Activated CD4-positive, alpha-beta T cell treated with anti-CD3 and anti-CD28 coated beads for 36 hours (primary cell): ENCODE measurements at places on chromosomes 4 and X.

- no peak overlapping the region for H3K27ac ChIP-seq
- H3K27me3 ChIP-seq: no peaks in the 10 kb centered on the region
- H3K4me3 ChIP-seq: no peak overlapping the region
- DNase-seq: no peak
These were observed 7.3 kb upstream of the MPC1L start for GRCh38 chrX:40615976-40616375.

- no peak overlapping the region for H3K27ac ChIP-seq
- no peaks in the 10 kb centered on the region for H3K27me3 ChIP-seq
- H3K36me3 ChIP-seq: no peaks in the 10 kb centered on the region
These were observed 62.3 kb downstream of the RTL9 start for GRCh38 chrX:110420771-110421499.

DNA sequence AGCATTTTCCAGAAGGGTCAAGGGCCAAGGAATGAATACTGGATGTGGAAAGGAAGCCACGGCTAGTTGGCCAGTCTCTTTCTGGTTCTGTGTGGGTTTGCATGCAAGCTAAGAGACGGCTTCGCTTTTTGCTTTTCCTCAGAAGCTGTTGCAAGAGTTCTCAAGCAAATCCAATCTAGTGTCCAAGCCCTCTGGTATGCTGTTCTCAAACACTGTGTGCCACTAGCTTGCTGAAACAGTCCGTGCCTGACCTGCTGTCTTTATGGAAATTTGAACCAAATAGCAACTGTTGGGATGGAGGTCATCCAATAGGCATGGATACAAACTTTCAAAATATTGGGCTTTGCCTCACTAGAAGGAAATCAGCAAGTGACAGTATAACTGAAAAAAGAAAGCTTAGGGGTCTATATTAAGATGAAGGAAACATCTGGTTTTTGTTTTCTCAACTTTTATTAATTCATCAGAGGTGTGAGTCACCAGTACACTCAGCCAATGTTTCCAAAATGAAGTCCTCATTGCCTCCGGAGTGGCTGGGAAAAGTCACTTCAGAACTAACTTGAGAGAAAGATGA is 70.5 kb downstream of the SLC9A6 start:
- no peaks in the 10 kb centered on the region for H3K36me3 ChIP-seq
- no peak overlapping the region for H3K4me3 ChIP-seq
- DNase-seq: no peak
- H3K4me1 ChIP-seq: peaks cover 12% of the 10 kb centered on the region
- H3K27me3 ChIP-seq: no peaks in the 10 kb centered on the region

DNA sequence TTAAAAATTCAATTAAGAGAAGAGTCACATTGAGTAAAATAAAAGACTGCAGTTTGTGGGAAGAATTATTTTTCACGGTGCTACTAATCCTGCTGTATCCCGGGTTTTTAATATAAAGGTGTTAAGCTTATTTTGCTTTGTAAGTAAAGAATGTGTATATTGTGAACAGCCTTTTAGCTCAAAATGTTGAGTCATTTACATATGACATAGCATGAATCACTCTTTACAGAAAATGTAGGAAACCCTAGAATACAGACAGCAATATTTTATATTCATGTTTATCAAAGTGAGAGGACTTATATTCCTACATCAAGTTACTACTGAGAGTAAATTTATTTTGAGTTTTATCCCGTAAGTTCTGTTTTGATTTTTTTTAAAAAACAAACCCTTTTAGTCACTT is 39.7 kb downstream of the IRS4 start:
- DNase-seq: no peak
- H3K27me3 ChIP-seq: no peaks in the 10 kb centered on the region
- no peaks in the 10 kb centered on the region for H3K4me1 ChIP-seq
- H3K27ac ChIP-seq: no peak overlapping the region
- no peak overlapping the region for H3K4me3 ChIP-seq
- H3K36me3 ChIP-seq: no peaks in the 10 kb centered on the region

DNA sequence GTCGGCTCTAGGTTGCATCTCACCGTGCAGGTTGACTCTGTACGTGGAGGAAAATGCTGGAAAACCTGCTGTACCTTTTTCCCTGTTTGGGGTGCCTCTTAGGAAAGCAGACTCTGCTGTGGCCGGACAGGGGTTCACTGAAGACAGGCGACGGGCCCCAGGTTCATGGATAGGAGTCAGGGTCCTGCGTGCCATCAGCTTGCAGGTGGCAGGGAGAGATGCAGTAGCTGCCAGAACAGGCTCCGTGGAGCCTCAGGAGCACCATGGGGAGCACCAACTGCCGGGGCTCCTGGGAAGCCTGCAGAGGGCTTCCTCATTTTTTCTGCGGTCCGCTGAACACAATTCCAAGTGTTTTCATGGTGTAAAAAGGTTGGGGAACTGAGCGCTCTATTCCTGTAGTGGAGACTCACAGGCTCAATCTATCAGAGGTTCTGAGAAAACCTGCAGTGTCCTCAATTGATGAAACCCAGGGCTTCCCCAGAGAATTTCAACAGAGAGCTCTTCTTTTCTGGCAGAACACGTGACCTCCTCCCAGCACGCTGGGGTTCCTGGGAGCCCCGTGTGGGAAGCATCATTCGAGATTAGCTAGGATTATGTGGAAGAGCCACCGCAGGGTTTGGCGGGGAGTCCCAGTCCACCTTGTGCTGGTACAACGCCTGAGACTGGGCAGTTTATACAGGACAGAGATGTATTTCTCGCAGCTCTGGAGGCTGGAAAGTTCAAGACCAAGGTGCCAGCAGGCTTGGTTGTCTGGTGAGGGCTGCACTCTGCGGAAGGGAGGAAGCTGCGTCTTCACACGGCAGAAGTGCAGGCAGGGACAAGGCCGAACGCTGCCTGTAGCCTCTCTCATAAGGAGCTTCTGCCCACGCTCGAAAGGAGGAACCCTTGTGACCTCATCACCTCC is 1.6 kb downstream of the HTRA3 start:
- H3K4me3 ChIP-seq: no peak overlapping the region
- no peaks in the 10 kb centered on the region for H3K4me1 ChIP-seq
- no peak overlapping the region for H3K27ac ChIP-seq
- H3K36me3 ChIP-seq: no peaks in the 10 kb centered on the region

- no peaks in the 10 kb centered on the region for H3K27me3 ChIP-seq
- DNase-seq: no peak
- no peaks in the 10 kb centered on the region for H3K36me3 ChIP-seq
- H3K27ac ChIP-seq: no peak overlapping the region
- H3K4me1 ChIP-seq: no peaks in the 10 kb centered on the region
These were observed 3.2 kb upstream of the RIPPLY1 start for GRCh38 chrX:106906361-106906760.
